ENCODE measurements at places on chromosomes 6 and 20. TPM values are rescaled to one million over a fixed set of nuclear protein-coding genes. Genes with fewer than 3 reads are reported as not detected.

DNA sequence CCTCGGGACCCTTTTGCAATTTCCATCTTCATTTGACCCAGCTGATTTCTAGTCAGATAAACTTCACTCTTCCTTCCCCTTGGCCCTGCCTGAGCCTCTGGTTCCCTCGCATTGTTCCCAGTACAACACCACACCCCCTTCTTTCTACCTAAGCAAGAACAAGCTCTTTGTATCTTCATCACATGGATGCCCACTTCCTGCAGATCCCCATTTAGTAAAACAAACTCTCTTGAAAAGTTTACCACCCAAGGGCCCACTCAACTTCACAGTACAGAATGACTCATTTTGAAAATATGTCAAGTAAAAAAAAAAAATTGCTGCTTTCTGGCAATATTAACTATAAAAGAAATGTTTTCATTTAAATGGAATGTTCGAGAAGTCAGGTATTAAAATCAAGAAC lies 5.2 kb downstream of the FAXC start:
- H3K36me3 ChIP-seq, result no peaks in the 10 kb centered on the region
- DNase-seq, result no peak
- peaks cover 52% of the 10 kb centered on the region for H3K27me3 ChIP-seq
- H3K4me3 ChIP-seq, result no peak overlapping the region
- peaks cover 2% of the 10 kb centered on the region for H3K4me1 ChIP-seq
- H3K27ac ChIP-seq, result no peak overlapping the region

DNA sequence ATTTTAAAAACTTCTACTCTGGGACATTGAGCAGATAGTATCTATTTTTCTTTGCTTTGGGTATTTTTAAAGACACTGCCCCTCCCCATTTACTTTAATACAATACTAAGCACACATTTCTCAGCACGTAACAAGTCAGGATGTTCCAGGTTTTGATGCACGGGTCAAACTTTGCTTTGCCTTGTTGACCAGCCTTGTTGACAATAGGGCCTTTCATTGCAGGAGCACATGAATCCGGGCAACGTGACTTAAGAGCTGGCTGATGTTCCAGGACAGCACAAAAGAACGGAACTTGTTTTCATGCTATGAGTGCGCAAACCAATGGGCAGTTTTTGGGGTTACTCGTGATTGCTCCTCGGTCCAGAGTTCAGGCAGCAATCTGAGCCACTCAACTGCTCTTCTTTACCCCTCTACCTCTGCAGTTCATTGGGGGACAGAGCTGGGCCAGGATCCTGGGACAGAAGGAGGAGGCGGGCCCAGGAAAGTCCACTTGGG lies 78.6 kb upstream of the SLC22A16 start:
- no peak overlapping the region for H3K27ac ChIP-seq
- H3K4me1 ChIP-seq, result peaks cover 6% of the 10 kb centered on the region
- H3K36me3 ChIP-seq, result peaks cover 2% of the 10 kb centered on the region
- H3K27me3 ChIP-seq, result no peaks in the 10 kb centered on the region
- no peak overlapping the region for H3K4me3 ChIP-seq

Gene GABRR1
- total RNA-seq, result not detected

GRCh38 chr6:12395898-12396297 lies 105.7 kb downstream of the EDN1 start:
- H3K4me3 ChIP-seq, result no peak overlapping the region
- peaks cover 2% of the 10 kb centered on the region for H3K27me3 ChIP-seq
- no peaks in the 10 kb centered on the region for H3K4me1 ChIP-seq
- no peaks in the 10 kb centered on the region for H3K36me3 ChIP-seq

- H3K27ac ChIP-seq, result no peak overlapping the region
- H3K27me3 ChIP-seq, result no peaks in the 10 kb centered on the region
- no peak for DNase-seq
- H3K4me3 ChIP-seq, result no peak overlapping the region
Measured at GRCh38 chr20:62287759-62288534, 14.8 kb upstream of the ADRM1 start.

Gene ETV7
- total RNA-seq, result 5.9 TPM

Gene PLA2G7
- not detected for total RNA-seq

- H3K27me3 ChIP-seq, result no peaks in the 10 kb centered on the region
- DNase-seq, result no peak
- no peak overlapping the region for H3K4me3 ChIP-seq
- peaks cover 14% of the 10 kb centered on the region for H3K36me3 ChIP-seq
Measured at GRCh38 chr20:37711001-37711400, 17.2 kb downstream of the CTNNBL1 start.

- no peak overlapping the region for H3K27ac ChIP-seq
- no peaks in the 10 kb centered on the region for H3K4me1 ChIP-seq
- no peaks in the 10 kb centered on the region for H3K36me3 ChIP-seq
- H3K27me3 ChIP-seq, result no peaks in the 10 kb centered on the region
Measured at GRCh38 chr6:129270450-129270849, 387.5 kb downstream of the LAMA2 start.

DNA sequence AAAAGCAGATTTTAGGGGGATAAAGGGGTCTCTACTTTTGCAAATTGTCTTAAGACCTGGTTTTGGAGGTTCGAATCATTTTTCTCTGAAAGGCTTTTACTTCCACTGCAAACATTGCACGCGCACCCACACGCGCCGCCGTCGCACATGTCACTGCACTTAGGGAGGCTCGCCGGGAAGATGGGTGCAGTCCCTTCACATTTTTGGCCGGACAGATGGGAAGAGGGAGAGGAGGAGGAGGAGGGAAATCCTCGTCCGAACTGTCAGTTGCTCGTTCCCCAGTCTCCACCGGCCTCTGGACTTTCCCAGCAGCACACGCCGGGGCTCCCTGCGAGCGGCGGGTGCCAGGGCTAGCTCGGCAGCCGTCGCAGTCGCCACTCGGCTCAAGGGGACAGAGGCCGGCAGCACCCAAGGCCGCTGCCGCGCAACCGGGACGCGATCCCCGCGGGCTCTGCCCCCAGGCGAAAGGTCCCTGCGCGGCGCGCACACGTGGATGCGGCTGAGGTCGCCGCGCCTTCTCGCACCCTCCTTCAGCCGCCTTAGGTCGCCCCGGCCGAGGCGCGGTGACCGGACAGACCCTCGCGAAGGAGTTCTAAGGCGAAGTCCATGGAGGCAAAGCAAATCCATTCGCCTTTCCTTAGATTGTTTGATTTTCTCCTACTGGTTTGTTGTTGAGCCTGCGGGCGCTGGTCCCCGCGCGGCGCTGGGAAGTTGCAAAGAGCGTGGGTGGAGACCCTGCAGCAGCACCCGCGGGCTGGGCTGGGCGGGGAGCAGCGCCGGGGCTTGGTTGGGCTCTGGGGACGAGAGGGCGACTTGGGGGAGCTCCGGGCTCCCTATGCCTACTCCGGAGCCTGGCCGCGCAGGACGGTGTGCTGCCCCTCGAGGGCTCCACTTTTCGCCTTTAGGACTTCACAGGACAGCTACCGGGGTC lies 1.2 kb downstream of the MYB start:
- peak overlapping the region; percentile 88 for H3K4me3 ChIP-seq
- peaks cover 15% of the 10 kb centered on the region for H3K4me1 ChIP-seq
- DNase-seq, result peak; percentile 62

GRCh38 chr6:13710552-13711323 lies 897 bp downstream of the RANBP9 start:
- H3K36me3 ChIP-seq, result peaks cover 16% of the 10 kb centered on the region
- H3K4me1 ChIP-seq, result peaks cover 48% of the 10 kb centered on the region
- peak overlapping the region; percentile 89 for H3K4me3 ChIP-seq
- H3K27ac ChIP-seq, result peak overlapping the region; percentile 88
- no peaks in the 10 kb centered on the region for H3K27me3 ChIP-seq

- H3K36me3 ChIP-seq, result peaks cover 36% of the 10 kb centered on the region
- H3K4me1 ChIP-seq, result peaks cover 36% of the 10 kb centered on the region
- no peaks in the 10 kb centered on the region for H3K27me3 ChIP-seq
- no peak overlapping the region for H3K27ac ChIP-seq
Measured at GRCh38 chr20:18166241-18166881, 28.7 kb downstream of the KAT14 start.

DNA sequence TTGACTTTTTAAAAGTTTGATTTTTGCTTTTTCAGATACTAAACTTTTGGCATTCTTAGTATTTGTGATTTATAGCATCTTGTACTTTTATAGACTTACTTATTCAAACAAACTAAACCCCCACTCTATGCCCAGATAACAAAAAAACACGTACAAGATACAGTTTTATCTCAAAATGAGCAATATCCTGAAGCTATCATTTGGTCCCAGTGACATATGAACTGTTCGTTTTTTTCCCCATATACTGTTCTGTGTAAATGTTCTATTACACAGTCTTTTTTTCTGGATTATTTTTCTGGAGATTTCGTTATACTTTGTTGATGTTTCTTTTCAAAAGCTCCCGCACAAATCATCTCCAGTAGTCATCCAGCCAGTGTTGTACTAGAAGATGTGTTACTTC lies 27.3 kb upstream of the SERINC3 start:
- H3K27ac ChIP-seq, result no peak overlapping the region
- H3K4me3 ChIP-seq, result no peak overlapping the region
- H3K27me3 ChIP-seq, result no peaks in the 10 kb centered on the region
- H3K36me3 ChIP-seq, result no peaks in the 10 kb centered on the region
- DNase-seq, result no peak

DNA sequence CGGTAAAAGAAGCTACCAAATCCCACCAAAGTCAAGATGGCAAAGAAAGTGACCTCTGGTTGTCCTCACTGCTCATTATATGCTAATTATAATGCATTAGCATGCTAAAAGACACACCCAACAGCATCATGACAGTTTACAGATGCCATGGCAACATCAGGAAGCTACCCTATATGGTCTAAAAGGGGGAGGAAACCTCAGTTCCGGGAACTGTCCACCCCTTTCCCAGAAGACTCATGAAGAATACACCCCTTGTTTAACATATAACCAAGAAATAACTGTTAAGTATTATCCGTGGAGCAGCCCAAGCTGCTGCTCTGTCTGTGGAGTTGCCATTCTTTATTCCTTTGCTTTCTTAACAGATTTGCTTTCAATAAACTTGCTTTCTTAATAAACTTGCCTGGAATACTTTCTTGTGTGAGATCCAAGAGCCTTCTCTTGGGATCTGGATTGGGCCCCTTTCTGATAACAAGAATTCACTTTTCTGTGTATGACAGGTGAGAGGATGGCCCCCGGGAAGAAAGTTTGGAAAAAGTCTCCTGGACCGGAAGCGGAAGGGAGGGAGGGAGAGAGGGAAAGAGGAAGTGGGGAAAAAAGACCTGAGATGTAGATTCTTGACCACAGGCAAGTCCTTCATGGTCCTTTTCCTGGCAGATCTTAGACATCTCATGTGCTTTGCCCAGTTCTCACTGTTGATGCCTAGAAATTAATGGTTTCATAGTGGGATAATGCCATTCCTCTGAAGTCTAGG lies 146.7 kb upstream of the ID4 start:
- no peak overlapping the region for H3K27ac ChIP-seq
- no peak overlapping the region for H3K4me3 ChIP-seq
- H3K36me3 ChIP-seq, result no peaks in the 10 kb centered on the region
- no peaks in the 10 kb centered on the region for H3K4me1 ChIP-seq
- no peak for DNase-seq

DNA sequence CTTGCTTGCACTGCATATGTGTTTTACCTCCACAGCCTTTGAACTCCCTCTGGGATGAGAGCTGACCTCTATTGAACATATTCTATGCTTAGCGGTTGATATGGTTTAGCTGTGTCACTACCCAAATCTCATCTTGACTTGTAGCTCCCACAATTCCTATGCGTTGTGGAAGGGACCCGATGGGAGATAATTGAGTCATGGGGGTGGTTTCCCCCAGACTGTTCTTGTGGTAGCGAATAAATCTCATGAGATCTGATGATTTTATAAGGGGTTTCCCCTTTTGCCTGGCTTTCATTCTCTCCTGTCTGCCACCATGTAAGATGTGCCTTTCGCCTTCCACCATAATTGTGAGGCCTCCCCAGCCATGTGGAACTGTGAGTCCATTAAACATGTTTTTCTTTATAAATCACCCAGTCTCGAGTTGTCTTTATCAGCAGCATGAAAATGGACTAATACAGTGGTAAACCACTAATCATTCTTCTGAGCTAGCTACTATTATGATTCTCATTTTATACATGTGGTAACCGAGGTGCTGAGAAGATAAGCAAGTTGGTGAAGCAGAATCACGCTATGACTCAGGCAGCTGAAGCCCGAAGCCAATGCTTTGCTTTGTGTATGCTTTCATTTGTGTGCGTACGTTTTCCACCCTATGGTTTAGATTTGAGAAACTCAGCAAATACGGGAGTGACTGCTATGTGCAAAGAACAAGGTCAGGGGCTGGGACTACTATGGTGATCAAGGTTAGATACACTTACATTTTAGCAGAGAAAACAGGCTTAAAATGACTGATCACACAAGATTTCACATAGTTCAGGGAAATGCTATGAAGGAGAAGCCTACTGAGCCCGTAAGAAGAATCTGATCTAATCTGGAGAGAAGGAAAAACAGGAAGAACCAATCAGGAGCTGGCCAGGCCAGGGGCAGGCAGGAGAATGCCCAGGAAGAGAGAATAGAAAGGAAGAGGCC lies 363.5 kb downstream of the ESR1 start:
- H3K27ac ChIP-seq, result peak overlapping the region; percentile 96
- H3K4me1 ChIP-seq, result peaks cover 54% of the 10 kb centered on the region
- H3K36me3 ChIP-seq, result peaks cover 38% of the 10 kb centered on the region

Gene HCK
- not detected for total RNA-seq

Gene NDUFAF4
- 59.9 TPM for total RNA-seq

DNA sequence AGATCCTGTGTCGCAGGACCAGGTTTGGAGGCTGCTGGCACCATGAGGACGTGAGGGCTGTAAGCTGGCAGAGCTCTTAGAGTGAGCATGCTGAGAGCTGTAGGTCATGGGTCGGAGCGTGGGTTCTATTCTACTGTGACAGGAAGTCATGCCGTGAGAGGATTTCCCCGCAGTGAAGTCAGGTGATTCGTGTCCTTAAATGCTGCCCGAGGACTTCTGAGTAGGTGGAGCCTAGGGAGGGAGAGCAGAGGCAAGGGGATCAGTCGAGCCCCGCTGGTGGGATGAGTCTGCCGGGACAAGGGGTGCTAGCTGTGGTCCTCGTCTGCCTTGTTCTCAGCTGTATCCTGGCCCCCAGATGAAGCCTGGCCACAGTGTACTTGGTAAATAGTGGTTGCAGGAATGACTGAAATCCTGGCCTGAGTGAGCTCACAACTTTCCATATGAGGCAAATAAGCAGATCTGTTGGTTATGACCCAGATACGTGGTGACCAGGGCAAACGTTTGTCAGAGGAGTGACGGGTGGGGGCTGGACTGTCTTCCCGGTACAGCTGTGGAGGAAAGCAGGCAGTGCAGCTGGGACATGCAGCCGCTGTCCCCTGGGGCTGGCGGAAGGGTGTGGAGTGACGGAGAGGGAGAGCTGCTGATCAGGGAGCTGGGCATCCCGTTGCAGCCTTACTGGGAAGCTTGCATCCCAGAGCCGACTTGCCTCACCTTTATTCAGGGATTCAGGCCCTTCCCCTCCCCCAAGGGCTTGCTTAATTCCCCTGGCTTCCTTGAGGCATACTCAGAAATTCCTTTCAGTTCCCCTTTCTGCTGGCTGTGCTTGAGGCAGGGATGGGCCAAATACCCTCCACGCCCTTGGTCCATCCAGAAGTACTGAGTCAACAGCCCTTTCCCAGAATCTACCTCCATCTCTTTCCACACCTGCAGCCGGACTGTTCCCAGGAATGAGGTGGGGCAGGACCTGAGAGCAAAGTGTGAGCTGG lies 250.9 kb upstream of the RREB1 start:
- no peaks in the 10 kb centered on the region for H3K27me3 ChIP-seq
- H3K36me3 ChIP-seq, result no peaks in the 10 kb centered on the region
- H3K4me1 ChIP-seq, result peaks cover 28% of the 10 kb centered on the region

GRCh38 chr6:37024656-37025337 lies 19.3 kb downstream of the FGD2 start:
- peak; percentile 83 for DNase-seq
- peaks cover 60% of the 10 kb centered on the region for H3K4me1 ChIP-seq
- no peak overlapping the region for H3K4me3 ChIP-seq
- H3K27me3 ChIP-seq, result no peaks in the 10 kb centered on the region
- H3K27ac ChIP-seq, result peak overlapping the region; percentile 61

- peaks cover 1% of the 10 kb centered on the region for H3K27me3 ChIP-seq
- DNase-seq, result no peak
- no peaks in the 10 kb centered on the region for H3K36me3 ChIP-seq
- no peaks in the 10 kb centered on the region for H3K4me1 ChIP-seq
Measured at GRCh38 chr6:89555031-89555430, 83.5 kb downstream of the LYRM2 start.

Gene SLC26A8
- not detected for total RNA-seq
